ENCODE measurements at places on chromosomes 5 and 9. TPM values are rescaled to one million over a fixed set of nuclear protein-coding genes. Genes with fewer than 3 reads are reported as not detected.
A peak's percentile ranks its signal among the peaks of the same experiment; 100 is the strongest.

- no peak for DNase-seq
- H3K4me3 ChIP-seq = no peak overlapping the region
- H3K27me3 ChIP-seq = no peaks in the 10 kb centered on the region
Measured at GRCh38 chr5:100537946-100538345, 2.8 kb downstream of the FAM174A start.

- peak; percentile 77 for DNase-seq
- no peaks in the 10 kb centered on the region for H3K36me3 ChIP-seq
- no peaks in the 10 kb centered on the region for H3K4me1 ChIP-seq
- no peak overlapping the region for H3K4me3 ChIP-seq
Measured at GRCh38 chr9:134882204-134882785, 1.7 kb downstream of the FCN2 start.

DNA sequence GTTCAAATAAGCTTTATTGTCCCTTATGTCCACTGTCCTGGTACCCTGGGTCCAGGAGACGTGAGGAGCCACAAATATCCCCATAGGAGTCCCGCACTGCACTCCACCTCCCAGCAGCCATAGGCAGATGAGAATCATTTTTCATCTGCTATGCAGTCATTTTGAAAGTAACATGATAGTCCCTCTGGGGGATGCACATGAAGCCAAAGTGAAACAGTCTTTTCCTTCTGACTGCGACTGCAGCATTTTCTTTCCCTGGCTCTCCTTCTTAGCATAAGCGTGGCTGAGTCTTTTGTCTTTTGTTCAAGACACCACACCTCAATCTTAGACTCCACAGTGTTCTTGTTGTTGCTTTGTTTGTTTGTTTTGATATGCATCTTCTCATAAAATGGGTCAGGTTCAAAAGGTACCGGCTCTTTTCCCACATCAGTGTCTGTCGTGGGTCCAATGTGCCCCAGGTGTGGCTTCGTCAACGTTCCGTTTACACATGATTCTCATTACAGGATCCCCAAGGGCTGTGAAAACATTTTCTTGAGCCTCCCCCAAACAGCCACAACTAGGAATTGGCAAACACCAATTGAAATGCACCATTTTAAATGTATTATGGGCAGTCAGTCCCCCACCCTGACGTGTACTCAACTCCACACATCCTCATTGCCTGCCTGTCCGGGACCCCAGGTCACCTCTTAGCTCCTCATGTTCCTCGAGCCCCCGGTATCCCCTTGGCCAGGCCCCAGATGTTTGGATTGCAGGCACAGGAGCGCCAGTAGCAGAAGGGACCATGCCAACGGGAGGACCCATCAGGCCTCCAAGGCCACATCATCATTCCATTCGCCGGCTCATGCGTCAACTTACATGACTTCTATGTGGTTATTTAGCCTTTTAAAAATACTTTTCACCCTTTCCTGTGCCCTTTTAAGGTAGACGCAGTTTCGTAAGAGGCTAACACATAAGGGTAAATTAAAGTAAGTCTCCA lies 237.8 kb upstream of the DAPK1 start:
- H3K27me3 ChIP-seq = no peaks in the 10 kb centered on the region
- no peak for DNase-seq
- H3K4me3 ChIP-seq = no peak overlapping the region
- no peak overlapping the region for H3K27ac ChIP-seq
- peaks cover 14% of the 10 kb centered on the region for H3K4me1 ChIP-seq
- H3K36me3 ChIP-seq = no peaks in the 10 kb centered on the region

- H3K4me3 ChIP-seq = no peak overlapping the region
- no peaks in the 10 kb centered on the region for H3K4me1 ChIP-seq
- no peak for DNase-seq
- H3K36me3 ChIP-seq = no peaks in the 10 kb centered on the region
- H3K27me3 ChIP-seq = no peaks in the 10 kb centered on the region
- H3K27ac ChIP-seq = no peak overlapping the region
Measured at GRCh38 chr5:109987970-109988369, 298.2 kb downstream of the MAN2A1 start.

GRCh38 chr5:54678737-54679136 lies 161.2 kb downstream of the SNX18 start:
- no peaks in the 10 kb centered on the region for H3K36me3 ChIP-seq
- H3K27me3 ChIP-seq = no peaks in the 10 kb centered on the region
- no peak overlapping the region for H3K4me3 ChIP-seq
- H3K4me1 ChIP-seq = peaks cover 8% of the 10 kb centered on the region
- no peak overlapping the region for H3K27ac ChIP-seq

- DNase-seq = no peak
- no peaks in the 10 kb centered on the region for H3K27me3 ChIP-seq
- H3K4me1 ChIP-seq = peaks cover 7% of the 10 kb centered on the region
- no peak overlapping the region for H3K4me3 ChIP-seq
- H3K36me3 ChIP-seq = no peaks in the 10 kb centered on the region
- no peak overlapping the region for H3K27ac ChIP-seq
Measured at GRCh38 chr5:78661044-78661443, 12.5 kb upstream of the LHFPL2 start.

GRCh38 chr9:19429595-19429994 lies 20.8 kb downstream of the ACER2 start:
- peaks cover 19% of the 10 kb centered on the region for H3K4me1 ChIP-seq
- H3K27me3 ChIP-seq = no peaks in the 10 kb centered on the region
- H3K27ac ChIP-seq = no peak overlapping the region
- no peak for DNase-seq
- peaks cover 24% of the 10 kb centered on the region for H3K36me3 ChIP-seq
- no peak overlapping the region for H3K4me3 ChIP-seq

- DNase-seq = no peak
- no peak overlapping the region for H3K27ac ChIP-seq
- no peaks in the 10 kb centered on the region for H3K27me3 ChIP-seq
Measured at GRCh38 chr5:57231607-57232006, 57.7 kb downstream of the GPBP1 start.

DNA sequence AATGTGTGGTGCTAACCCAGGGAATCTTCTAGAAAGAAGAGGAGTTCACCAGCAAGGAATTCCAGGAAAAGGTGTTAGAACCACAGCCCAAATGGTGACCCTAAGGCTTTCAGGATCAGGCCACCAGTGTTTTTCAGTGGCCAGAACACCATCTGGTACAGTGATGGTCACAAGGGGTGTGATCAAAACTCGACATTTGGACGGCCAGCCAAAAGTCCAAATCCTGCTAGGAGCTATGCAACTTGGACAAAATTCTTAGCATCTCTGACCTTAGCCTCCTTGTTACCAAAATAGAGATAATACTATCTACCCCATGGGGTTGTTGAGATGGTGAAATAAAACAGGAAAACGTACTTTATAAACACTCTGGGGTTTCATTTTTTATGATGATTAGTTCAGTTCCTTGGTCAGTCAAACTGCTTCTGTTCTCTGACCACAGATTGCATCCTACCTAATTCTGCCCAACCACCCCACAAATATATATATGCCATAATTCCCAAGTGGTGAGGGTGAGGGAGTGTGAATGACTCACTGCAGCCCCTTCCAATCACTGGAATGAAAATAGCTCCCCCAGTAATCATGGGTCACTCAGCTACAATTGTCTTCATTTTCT lies 210.3 kb downstream of the CDK5RAP2 start:
- H3K36me3 ChIP-seq = no peaks in the 10 kb centered on the region
- H3K4me1 ChIP-seq = no peaks in the 10 kb centered on the region
- no peaks in the 10 kb centered on the region for H3K27me3 ChIP-seq
- H3K27ac ChIP-seq = no peak overlapping the region
- no peak overlapping the region for H3K4me3 ChIP-seq

- H3K27me3 ChIP-seq = no peaks in the 10 kb centered on the region
- no peaks in the 10 kb centered on the region for H3K36me3 ChIP-seq
- H3K4me3 ChIP-seq = no peak overlapping the region
- no peaks in the 10 kb centered on the region for H3K4me1 ChIP-seq
- no peak for DNase-seq
- no peak overlapping the region for H3K27ac ChIP-seq
Measured at GRCh38 chr5:63128018-63128417, 549.4 kb downstream of the LRRC70 start.

- peak overlapping the region; percentile 96 for H3K4me3 ChIP-seq
- DNase-seq = no peak
- H3K27me3 ChIP-seq = no peaks in the 10 kb centered on the region
- H3K36me3 ChIP-seq = no peaks in the 10 kb centered on the region
- H3K4me1 ChIP-seq = peaks cover 27% of the 10 kb centered on the region
- H3K27ac ChIP-seq = peak overlapping the region; percentile 95
Measured at GRCh38 chr5:122846051-122846550, 688 bp downstream of the SNX24 start.

- DNase-seq = no peak
- no peak overlapping the region for H3K27ac ChIP-seq
- H3K27me3 ChIP-seq = no peaks in the 10 kb centered on the region
- no peaks in the 10 kb centered on the region for H3K4me1 ChIP-seq
Measured at GRCh38 chr9:6355728-6356127, 27.6 kb downstream of the TPD52L3 start.

- peaks cover 9% of the 10 kb centered on the region for H3K4me1 ChIP-seq
- H3K27me3 ChIP-seq = no peaks in the 10 kb centered on the region
- no peak for DNase-seq
- H3K27ac ChIP-seq = no peak overlapping the region
- no peak overlapping the region for H3K4me3 ChIP-seq
Measured at GRCh38 chr5:82257729-82258128, 20.4 kb downstream of the RPS23 start.

GRCh38 chr9:26375448-26375847 lies 517.2 kb downstream of the CAAP1 start:
- no peaks in the 10 kb centered on the region for H3K27me3 ChIP-seq
- no peak overlapping the region for H3K27ac ChIP-seq
- H3K4me3 ChIP-seq = no peak overlapping the region
- H3K4me1 ChIP-seq = no peaks in the 10 kb centered on the region

- no peaks in the 10 kb centered on the region for H3K4me1 ChIP-seq
- no peaks in the 10 kb centered on the region for H3K36me3 ChIP-seq
- DNase-seq = no peak
- H3K27me3 ChIP-seq = no peaks in the 10 kb centered on the region
- H3K27ac ChIP-seq = no peak overlapping the region
- no peak overlapping the region for H3K4me3 ChIP-seq
Measured at GRCh38 chr9:12712532-12712931, 19.3 kb downstream of the TYRP1 start.

DNA sequence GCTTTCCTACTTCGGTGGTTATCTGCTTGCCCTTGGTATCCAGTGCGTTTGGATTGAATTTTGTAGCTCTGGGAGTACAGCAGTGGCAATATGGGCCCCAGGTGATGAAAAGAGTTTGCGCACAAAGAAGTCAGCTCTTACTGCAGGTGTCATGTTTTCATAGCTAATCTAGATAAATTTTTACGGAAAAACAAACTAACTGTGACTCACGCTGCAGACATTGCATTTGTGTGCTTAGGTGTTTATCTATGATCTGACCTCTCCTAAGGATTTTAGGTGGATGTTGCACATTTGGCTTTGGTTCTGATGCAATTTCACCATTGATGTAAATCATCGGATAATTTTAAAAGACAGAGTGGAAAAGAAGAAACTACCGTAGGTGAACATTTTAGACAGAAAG lies 92.1 kb downstream of the VCAN start:
- no peak overlapping the region for H3K27ac ChIP-seq
- DNase-seq = no peak
- H3K27me3 ChIP-seq = no peaks in the 10 kb centered on the region
- peaks cover 11% of the 10 kb centered on the region for H3K4me1 ChIP-seq
- no peaks in the 10 kb centered on the region for H3K36me3 ChIP-seq

DNA sequence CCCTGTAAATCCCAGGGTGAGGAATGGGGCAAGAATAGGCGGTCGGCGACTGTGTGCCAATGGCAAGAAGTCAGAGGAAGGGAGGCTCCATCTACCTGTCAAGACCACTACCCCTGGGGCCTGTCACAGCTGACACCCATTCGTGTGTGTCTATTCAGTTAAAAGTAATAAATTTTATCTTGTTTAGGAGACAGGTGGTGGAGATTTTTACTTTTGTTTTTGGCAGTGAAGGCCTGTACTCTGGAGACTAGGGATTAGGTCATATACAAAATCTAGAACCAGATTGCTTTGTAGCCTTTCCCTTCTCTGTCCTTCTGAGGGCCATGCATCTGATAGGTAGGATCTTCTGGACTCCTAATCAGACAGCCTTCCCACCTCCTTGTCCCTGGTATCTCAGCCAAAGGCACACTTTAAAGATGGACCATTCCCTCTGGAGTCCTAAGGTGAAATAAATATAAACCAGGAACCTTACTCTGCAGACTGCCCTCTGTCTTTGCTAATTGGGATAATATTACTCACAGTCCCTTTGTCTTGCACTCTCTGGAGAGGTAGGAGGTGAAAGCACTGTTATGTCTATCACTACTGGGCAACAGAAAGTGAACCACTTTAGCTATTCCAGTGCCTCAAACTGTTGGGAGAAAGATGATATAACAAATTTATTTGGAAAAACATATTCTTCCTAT lies 213.2 kb upstream of the ACTBL2 start:
- peaks cover 63% of the 10 kb centered on the region for H3K4me1 ChIP-seq
- H3K27me3 ChIP-seq = no peaks in the 10 kb centered on the region
- H3K27ac ChIP-seq = peak overlapping the region; percentile 67
- no peaks in the 10 kb centered on the region for H3K36me3 ChIP-seq

- H3K27me3 ChIP-seq = no peaks in the 10 kb centered on the region
- H3K4me1 ChIP-seq = no peaks in the 10 kb centered on the region
- H3K36me3 ChIP-seq = no peaks in the 10 kb centered on the region
- H3K4me3 ChIP-seq = no peak overlapping the region
- no peak overlapping the region for H3K27ac ChIP-seq
Measured at GRCh38 chr5:133602835-133603380, 9.4 kb downstream of the FSTL4 start.

DNA sequence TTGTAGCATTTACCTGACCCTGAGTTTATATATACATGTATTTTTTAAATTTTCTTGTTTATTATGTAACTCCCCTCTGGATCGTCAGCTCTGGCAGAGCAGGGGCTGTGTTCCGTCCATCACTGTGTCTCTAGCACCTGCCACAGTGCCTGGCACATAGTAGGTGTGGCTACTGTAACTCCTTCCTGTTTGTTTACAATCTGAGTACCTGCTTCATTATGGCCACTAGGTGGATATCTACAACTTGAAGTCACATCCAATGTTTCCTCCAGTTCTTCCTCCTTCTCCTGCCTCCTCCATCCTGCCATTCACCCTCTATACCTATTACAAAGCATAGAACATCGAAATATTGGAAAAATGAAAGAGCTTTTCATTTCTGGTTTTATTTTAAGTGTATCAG lies 14.2 kb upstream of the PPP1R2B start:
- no peak for DNase-seq
- no peak overlapping the region for H3K4me3 ChIP-seq
- H3K4me1 ChIP-seq = no peaks in the 10 kb centered on the region
- H3K27ac ChIP-seq = no peak overlapping the region

GRCh38 chr5:40983781-40984180 lies 74.5 kb downstream of the C7 start:
- no peak overlapping the region for H3K4me3 ChIP-seq
- H3K4me1 ChIP-seq = no peaks in the 10 kb centered on the region
- H3K27me3 ChIP-seq = no peaks in the 10 kb centered on the region

- H3K27me3 ChIP-seq = no peaks in the 10 kb centered on the region
- DNase-seq = no peak
- H3K4me3 ChIP-seq = no peak overlapping the region
Measured at GRCh38 chr9:88889386-88889785, 101.9 kb upstream of the S1PR3 start.

GRCh38 chr5:151121665-151122064 lies 35.9 kb downstream of the ANXA6 start:
- H3K4me1 ChIP-seq = peaks cover 21% of the 10 kb centered on the region
- no peak overlapping the region for H3K27ac ChIP-seq
- H3K36me3 ChIP-seq = peaks cover 98% of the 10 kb centered on the region
- H3K4me3 ChIP-seq = no peak overlapping the region
- DNase-seq = no peak

CDHR2 gene
- total RNA-seq = not detected

GARIN3 gene
- total RNA-seq = not detected

C5orf34 gene
- total RNA-seq = 0.42 TPM

OR13J1 gene
- total RNA-seq = not detected

GGTA1 gene
- 5.6 TPM for total RNA-seq

JAKMIP2 gene
- 1.7 TPM for total RNA-seq

PALM2AKAP2 gene
- 4.6 TPM for total RNA-seq

C1QTNF2 gene
- total RNA-seq = 1.3 TPM

Data from esophagus muscularis mucosa (tissue), 4 donors.